Activated CD4-positive, alpha-beta T cell treated with anti-CD3 and anti-CD28 coated beads for 24 hours (primary cell): ENCODE measurements at places on chromosomes 2 and 18.
A peak's percentile ranks its signal among the peaks of the same experiment; 100 is the strongest.

GRCh38 chr2:112629224-112629623 is 16.5 kb upstream of the SLC20A1 start:
- DNase-seq, result no peak

DNA sequence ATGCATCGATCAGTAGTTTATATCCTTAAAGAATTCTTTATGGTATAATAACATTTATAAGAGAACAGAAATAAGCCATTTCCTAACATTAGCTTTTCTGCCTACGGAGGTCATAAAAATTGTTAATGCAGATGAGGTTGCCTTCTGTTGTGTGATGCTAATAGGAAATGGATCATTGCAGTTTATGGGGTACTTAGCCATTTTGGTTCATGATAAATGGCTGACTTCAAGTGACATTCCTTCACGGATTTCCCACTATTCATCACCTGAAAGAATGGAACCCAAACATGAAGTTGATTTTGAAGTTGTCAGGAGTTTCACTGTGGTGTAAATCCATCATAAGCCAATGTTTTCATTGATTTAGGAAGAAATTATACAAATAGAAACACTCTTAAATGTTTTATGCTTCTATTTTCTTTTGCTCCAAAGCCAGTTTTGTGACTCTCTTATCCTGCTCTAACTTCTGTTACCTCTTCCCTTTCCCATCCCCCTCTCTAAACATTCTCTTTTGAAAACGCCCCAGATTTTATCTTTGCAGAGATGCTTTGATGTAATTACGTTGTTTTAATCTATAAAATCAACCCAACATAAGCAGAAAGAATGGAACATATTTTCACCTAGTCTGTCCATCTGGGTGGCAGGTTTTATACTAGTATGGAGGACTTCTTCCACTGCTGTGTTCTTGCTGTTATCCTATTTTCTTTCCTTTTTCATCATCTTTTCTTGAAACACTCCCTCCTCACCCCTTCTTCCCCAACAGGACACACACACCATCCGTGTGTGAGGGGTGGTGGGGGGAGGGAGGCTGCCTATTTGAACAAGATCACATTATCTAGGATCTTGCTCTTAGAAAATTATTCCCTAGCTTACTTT is 58.2 kb downstream of the GREB1L start:
- DNase-seq, result no peak

- no peak for DNase-seq
Observed at GRCh38 chr2:97728091-97728731, 14.8 kb downstream of the ZAP70 start.

- DNase-seq, result no peak
Observed at GRCh38 chr18:47283476-47283875, 32.0 kb upstream of the SKOR2 start.

GRCh38 chr18:45874491-45875184 is 49.2 kb downstream of the SIGLEC15 start:
- DNase-seq, result peak; percentile 44

DNA sequence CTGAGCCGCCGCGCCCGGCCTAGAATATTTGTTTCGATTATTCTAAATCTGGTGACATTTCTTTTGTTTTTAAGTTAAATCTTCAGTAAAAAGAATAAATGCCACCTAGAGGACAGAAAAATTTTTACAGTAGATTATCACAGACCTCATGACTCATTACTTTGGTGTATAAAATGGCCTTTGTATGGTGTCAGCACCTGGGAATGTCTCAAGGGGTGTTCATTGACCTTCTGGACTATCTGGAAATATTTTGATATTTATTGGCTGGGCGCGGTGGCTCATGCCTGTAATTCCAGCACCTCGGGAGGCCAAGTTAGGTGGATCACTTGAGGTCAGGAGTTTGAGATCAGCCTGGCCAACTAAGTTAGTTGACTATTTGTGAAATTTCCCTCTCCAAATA is 30.3 kb upstream of the SLC30A6 start:
- DNase-seq, result no peak

DNA sequence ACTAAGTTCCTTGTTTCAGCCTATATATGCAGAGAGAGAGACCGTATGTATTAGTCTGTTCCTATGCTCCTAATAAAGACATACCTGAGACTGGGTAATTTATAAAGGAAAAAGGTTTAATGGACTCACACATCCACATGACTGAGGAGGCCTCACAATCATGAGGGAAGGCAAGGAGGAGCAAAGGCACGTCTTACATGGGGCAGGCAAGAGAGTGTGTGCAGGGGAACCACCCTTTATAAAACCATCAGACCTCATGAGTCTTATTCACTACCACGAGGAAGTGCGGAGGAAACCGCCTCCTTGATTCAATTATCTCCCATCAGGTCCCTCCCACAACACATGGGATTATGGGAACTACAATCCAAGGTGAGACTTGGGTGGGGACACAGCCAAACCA is 73.8 kb downstream of the TMEM18 start:
- no peak for DNase-seq

DNA sequence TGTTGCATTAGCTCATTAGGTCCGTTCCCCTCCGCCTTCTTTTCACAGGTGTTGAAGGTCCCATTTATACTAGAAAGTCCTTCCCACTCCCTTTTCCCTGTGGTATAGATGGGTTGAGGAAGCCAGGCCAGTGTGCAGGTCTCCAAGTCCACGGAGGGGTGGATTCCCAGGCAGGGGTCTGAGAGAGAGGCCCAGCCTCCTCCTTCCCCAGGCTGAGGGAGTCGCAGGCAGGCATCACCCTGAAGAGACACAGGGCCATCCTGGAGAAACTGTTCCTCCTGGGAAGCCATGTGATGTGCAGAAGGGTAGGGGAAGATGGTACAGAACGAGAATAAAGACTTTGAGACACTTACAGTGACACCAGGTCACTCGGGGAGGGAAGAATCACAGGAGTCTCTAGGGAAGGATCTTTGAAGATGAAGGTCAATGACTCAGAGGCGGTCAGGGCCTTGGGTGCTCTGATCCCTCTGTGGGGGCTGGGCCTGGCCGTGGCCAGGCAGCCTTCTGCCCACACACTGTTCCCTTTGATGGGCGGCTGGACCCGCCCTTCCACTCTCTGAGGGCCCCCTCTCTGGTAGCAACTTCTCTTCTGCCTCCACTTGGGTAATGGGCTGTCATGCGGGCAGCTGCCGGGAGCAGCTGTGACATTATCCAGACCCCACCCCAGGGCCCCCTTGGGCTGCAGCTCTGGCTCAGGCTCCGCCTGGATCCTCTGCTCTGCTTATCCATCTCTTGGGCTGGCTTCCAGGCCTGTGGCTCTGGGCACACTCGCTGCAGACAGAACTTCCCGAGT is 45.1 kb downstream of the RHOB start:
- no peak for DNase-seq

DNA sequence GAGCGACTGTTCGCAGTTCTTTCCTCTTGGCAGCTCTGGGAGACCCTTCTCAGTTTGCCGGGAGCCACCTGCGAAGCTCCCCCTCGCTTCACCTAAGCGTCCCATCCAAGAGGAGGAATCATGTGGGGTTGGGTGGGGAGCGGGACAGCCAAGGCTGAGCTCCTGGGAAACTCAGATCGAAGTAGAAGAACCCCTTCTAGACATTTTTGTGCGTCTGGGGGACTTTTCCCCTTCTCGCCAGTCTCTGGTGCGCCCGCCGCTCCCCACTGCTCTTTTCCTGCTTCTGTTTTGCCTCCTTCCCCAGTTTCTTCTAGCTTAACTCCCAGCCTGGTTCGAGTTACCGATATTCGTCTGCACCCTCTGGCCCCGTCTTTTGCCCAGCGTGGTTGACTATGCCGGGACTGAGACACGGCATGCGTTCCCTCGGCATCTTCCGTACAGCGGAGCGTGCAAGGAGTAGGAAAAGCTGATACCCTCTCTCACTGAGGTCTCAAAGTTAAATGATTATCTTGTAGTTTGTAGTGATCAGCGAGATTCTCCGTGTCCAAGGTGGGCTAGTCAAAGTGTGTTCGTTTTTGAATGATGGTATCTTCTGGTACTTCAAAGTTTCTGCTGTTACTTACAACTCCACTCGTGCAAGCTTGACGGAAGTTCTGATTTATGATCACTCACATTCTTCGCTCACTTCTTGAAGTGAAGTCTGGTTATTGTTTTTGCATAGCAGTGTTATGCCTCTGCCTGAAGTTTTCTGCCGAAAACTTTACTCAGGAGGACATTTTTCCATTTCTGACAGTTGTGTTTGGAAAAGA is 664 bp downstream of the CAMKMT start:
- peak; percentile 6 for DNase-seq

DNA sequence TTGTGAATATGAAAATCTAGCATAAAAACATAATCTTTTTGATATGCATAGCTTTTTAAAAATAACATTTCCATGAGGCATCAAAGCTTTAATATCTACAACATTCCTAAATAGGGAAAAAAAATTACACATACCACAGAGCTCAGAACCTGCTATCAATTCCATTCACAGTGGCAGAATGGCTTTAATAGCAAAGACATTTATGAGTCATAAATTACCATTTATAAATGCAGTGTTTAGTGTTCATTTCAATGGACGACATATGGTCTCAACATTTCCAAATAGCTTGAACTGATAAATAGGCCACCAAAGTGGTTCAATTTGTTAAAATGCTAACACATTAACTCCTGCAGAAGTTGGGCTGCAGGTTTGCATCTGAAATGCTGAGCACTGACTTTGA is 600.6 kb upstream of the SETBP1 start:
- no peak for DNase-seq

DNA sequence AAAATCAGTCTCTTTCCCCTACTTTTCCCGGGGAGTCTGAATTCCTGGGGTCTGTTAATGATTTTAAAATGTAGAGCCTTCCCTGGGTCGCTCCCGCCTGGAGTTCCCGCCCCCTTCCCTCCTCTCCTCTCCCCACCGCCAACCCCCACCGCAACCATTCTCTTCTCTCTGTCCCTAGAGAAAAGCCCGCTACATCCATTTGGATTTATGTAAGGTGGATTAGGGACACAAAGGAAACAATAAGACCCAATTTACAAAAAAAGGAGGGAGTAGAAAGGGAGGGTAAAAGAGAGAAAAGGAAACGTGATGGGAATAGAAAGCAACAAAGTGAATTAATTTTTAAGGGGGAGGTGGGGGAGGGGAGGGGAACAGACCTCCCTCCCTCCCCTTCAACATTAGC is 2.2 kb downstream of the EPHA4 start:
- DNase-seq, result no peak

GRCh38 chr2:150319658-150320555 is 167.6 kb downstream of the RND3 start:
- no peak for DNase-seq

DNA sequence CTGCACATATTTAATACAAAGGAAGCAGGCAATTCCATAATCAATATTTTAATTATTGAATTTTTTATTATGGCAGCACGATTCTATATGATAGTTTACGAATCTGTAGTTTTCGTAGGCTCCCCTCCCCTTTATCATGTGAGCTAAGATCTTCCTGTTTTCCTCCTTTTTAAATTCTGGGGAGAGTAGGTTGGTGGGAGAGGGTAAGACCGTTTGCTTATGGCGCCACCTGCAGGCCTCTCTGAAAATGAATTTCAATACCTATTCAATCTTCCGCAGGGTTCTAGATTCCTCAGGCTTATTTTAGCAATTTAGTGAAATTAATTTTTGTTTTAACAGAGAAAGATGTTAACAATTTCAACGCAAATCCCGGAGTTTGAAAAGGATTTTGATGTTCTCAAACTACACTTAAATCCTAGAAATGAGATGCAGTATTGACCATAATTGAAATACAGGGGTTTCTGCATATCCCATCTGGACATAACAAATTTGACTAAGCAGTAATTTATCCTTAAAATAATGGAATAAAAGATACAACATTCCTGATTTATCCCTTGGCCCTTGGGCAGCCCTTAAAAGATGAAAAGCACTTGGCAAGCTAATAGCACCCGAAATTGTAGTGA is 12.8 kb upstream of the GBX2 start:
- DNase-seq, result peak; percentile 17

- DNase-seq, result no peak
Observed at GRCh38 chr2:75310876-75311275, 111.6 kb upstream of the TACR1 start.

- DNase-seq, result no peak
Observed at GRCh38 chr2:161217597-161218185, 57.5 kb downstream of the TANK start.

DNA sequence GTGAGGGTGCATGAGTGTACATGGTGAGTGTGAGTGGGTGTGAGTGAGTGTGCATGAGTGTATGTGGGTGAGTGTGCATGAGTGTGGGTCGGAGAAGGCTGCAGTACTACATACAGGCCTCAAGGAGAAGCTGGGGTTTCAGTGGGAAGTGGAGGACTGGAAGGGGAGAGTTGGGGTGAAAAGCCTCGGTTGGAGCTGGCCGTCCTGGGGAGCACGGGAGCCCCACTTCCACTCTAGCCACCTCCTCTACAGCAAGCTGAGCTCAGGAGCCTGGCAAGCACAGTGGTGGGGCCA is 68.7 kb upstream of the HPCAL1 start:
- DNase-seq, result no peak

- no peak for DNase-seq
Observed at GRCh38 chr2:130381619-130382018, 25.8 kb downstream of the PTPN18 start.

- no peak for DNase-seq
Observed at GRCh38 chr18:72502671-72503431, 41.3 kb downstream of the CBLN2 start.

- no peak for DNase-seq
Observed at GRCh38 chr2:43268066-43268953, 41.9 kb upstream of the ZFP36L2 start.

DNA sequence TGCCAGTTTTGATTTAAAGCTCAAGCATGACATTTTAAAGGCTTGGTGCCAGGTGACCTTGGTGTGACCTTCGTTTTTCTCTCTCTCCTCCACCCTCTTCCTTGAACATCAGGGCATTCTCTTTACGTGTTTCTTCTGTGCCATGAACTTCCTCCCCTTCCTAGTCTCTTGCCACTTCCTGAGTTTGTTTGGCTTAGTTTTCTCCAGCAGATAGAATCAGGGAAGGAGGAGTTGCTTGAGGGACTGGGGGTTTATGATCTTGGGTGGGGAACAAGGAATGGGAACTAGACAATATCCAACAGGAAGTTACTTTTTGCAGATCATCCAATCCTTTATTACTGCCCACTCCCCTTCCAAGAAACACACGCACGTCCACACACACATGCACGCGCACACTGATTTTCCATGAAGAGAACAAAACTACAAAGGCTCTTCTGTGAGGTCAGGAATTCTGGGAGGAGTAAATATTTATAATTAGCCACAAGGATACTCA is 210.6 kb upstream of the EPAS1 start:
- no peak for DNase-seq

GRCh38 chr18:5627776-5628511 is 84.1 kb upstream of the EPB41L3 start:
- no peak for DNase-seq

GRCh38 chr2:221518935-221519625 is 53.0 kb downstream of the EPHA4 start:
- no peak for DNase-seq
